SHP77 treated with DMSO at 0.1 percent for 48 hours (cell line): ENCODE measurements at places on chromosomes 7 and 10.

GRCh38 chr10:112115781-112116385 lies 67.7 kb downstream of the GPAM start:
- DNase-seq, result peak; percentile 30

GRCh38 chr10:61965703-61966395 lies 64.3 kb downstream of the ARID5B start:
- DNase-seq, result no peak

DNA sequence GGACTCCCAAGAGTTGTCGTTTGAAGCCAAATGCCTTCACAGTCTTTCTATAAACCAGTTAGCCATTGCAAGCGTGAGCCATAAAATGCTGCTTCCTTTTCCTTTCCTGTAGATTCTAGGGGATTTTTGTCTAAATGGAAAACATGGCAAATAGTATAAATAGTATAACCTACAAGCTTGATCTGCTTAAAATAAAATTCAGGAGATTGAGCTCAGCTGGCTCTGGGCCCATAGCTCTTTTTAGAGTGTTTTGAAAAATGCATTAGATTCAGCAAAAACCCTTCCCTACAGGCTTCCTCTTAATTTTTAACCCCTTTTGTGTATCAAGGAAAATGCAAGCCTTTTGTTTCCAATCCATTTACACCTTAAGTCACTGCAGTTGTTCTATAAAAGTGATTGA lies 190.1 kb upstream of the GDF10 start:
- no peak for DNase-seq

- no peak for DNase-seq
Observed at GRCh38 chr10:92475357-92475868, 98.5 kb downstream of the IDE start.

DNA sequence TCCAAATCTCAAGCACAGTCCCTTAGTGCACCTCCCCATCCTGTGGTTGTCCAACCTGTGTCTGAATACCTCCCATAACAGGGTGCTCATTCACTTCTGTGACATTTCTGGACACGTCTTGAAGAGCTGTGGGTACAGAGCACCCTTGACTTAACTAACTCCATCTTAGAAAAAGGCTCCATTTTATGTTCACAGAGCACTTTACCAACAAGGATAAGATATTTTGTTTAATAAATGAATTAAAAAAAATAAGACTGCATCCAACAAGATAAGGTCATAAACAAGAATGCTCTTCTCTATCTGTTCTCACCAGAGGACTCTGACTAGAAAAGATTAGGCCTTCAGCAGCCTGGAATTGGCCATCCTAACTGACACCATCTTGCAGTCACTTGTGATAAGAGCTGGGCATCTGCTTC lies 335.2 kb upstream of the ZNF32 start:
- DNase-seq, result no peak

DNA sequence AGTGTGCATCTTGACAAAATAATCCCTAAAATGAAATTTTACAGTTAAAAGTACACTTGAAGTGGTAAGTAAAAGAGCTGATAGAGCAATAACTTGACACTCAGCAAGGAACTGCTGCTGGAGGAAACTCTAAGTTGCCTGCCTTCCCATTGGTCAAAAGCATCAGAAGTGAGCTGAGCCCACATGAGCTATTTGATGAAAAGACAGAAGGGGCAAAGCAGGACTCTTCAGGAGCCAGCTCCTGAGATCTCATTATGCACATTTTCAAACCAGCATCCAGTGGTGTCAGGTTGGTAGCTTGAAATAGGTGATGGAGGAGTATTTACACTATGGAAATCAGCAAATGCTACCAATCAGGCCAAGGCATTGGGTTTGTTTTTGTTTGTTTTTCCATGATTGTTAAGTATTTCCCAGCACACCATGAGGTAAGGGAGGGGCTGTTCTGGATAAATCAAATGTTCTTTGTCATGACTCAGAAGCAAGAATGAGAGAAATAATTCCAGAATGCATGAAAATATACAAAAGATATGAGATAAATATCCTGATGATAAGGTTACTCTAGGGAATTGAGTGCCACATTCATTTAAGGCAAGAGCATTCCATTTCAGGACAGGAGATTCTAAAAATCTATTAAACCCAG lies 316.6 kb downstream of the SNX13 start:
- no peak for DNase-seq

DNA sequence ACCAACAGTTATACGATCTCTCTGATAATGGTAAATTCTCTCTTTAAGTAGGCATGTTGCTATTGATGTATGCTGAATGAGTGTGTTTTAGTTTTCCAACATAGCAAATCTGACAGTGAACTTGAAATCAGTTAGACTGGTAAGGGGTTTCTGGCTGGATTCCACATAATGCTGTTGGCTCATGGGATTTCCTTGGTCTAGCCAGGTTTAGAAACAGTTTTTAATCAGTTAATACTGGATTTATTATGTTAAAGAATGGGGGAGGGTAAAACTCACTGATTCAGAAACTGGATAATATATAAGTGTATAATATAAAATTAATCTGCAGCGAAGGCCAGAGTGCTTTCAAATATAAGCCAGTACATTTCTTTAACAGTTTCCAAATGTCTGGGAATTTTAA lies 55.6 kb downstream of the PCDH15 start:
- no peak for DNase-seq

GRCh38 chr7:157772486-157773130 lies 435.8 kb downstream of the DNAJB6 start:
- no peak for DNase-seq

DNA sequence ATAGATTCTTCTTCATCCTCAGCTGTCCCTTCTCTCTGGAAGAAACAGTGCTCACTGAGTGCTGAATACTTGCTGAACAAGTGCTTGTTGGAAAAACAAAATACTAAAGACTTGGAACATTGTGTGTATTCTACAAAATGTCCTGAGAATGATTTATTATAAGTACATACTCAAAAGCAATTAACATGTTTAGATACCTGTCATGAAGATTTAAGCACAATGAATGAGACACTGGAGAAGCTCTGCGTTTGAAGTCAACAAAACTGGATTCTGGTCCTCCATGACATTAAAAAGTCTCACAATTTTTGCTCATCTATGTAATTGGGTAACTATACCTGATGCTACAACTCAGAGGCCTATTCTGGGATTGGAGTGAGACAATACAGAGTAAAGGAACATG lies 34.8 kb upstream of the LAMB1 start:
- no peak for DNase-seq

- DNase-seq, result no peak
Observed at GRCh38 chr10:110203500-110204455, 3.6 kb upstream of the MXI1 start.

- DNase-seq, result peak; percentile 85
Observed at GRCh38 chr7:92421676-92422435, 25.4 kb upstream of the GATAD1 start.

- DNase-seq, result no peak
Observed at GRCh38 chr10:14601872-14602725, 172.6 kb downstream of the FAM107B start.

DNA sequence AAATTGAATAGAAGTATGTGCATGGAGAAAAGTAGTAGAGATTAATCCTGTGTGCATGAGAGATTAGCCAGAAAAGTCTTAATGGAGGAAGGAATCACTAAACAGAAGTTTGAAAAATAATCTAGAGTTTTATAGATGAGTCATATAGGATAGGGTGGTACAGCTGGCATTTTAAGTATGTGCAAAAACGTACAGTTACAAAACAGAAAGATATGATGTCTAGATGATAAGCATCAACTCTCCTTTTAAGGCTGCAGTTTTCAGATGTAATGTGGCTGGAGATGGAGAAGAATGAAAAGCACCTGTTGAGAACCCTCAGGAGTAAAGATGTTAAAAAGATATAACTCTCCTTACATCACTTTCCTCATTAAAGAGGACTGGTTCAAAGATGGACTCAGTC lies 271.3 kb downstream of the STK31 start:
- DNase-seq, result no peak

- DNase-seq, result no peak
Observed at GRCh38 chr10:11013836-11014235, 3.8 kb upstream of the CELF2 start.

GRCh38 chr7:116399819-116400218 lies 99.7 kb upstream of the CAV2 start:
- no peak for DNase-seq

- no peak for DNase-seq
Observed at GRCh38 chr7:129889133-129889844, 63.5 kb downstream of the UBE2H start.

DNA sequence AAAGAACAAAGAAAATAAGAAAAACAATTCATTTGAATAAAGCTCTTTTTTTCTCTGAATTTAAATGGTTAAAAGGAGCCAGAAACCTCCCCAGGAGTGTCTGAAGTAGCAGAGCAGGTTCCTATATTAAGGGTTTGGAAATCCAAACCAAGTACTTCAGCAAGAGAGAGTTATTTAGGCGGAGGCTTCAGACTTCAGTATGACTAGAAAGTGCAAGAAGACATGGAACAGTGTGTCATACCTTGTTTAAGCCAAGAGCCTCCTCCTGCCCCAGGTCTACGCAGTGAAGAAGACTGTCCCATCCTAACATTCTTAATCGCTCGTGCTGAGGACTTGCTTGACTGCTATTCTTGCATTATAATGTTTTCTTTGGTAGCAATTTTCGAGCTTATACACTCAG lies 51.3 kb downstream of the ODAD2 start:
- DNase-seq, result no peak

GRCh38 chr7:80372415-80372814 lies 139.4 kb downstream of the GNAT3 start:
- no peak for DNase-seq

- DNase-seq, result no peak
Observed at GRCh38 chr7:137276189-137276588, 67.3 kb downstream of the PTN start.

- no peak for DNase-seq
Observed at GRCh38 chr7:11369696-11370095, 396.0 kb downstream of the PHF14 start.

- DNase-seq, result no peak
Observed at GRCh38 chr10:71970331-71970730, 6.1 kb downstream of the CHST3 start.

DNA sequence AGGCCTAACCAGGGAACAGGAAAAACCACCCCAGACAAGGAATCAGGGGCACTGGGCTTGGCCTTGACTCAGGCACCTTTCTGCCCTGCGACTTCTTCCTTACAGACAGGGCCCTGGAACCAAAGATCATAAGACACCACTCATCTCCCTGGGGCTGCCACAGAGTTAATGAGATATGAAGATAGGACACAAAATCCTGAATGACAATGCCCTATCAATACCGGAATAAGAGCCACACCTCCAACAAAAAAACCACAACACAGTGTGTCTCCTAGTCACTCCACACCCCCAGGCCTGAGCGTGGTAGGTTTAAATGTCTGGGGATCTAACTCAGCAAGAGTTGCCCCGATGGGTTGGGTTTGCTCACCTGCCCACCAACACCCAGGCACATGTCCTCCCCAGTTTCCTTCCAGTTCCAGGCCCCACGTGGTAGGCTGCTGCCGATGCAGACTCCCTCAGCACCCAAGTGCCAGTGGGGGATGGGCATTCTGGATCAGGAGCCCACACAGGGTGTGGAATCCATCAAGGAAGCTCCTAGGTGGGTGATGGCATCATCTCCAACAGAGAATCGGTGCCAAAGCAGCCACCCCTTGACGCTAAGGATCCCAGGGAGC lies 3.9 kb downstream of the DLG5 start:
- DNase-seq, result no peak

DNA sequence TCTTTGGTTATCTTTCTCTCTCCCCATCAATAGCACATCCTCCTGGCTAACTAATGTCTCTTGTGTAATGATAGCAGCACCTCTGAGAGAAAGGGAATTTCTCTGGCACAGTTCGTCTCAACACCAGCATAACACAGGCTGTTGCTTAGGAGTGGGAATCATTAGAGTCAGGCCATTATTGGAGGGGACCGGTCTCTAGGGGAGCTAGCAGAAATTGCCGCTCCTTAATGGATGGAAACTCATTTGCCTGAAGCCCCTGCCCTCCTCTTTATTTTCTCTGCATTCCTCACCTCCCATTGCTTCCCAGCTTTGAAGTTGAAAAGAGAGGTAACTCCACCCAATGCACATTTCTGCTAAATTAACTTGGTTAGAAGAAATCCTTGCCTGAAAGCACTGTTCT lies 11.9 kb downstream of the LRRC4 start:
- DNase-seq, result no peak
